ENCODE measurements at places on chromosomes 6 and 20. TPM values are rescaled to one million over a fixed set of nuclear protein-coding genes. Genes with fewer than 3 reads are reported as not detected.
A peak's percentile ranks its signal among the peaks of the same experiment; 100 is the strongest.

GRCh38 chr20:6122873-6123648 is at the start of gene FERMT1:
TSS of gene FERMT1 (minus strand) at chr20:6123030. CDS start at chr20:6119554, 3,476 bp downstream.
- DNase-seq: peak; percentile 78
- peaks cover 37% of the 10 kb centered on the region for H3K4me1 ChIP-seq
- H3K27ac ChIP-seq: peak within 1 kb of the TSS; percentile 89
- H3K27me3 ChIP-seq: peaks cover 15% of the 10 kb centered on the region
- H3K4me3 ChIP-seq: peak within 1 kb of the TSS; percentile 60

DEFB121 gene
- not detected for total RNA-seq

TTK gene
- total RNA-seq: 79.6 TPM

OR12D3 gene
- total RNA-seq: not detected

- H3K4me3 ChIP-seq: no peak overlapping the region
- H3K27ac ChIP-seq: peak overlapping the region; percentile 72
- peak; percentile 87 for DNase-seq
- H3K36me3 ChIP-seq: peaks cover 5% of the 10 kb centered on the region
- no peaks in the 10 kb centered on the region for H3K27me3 ChIP-seq
These were observed 112.1 kb downstream of the ASXL1 start for GRCh38 chr20:32470025-32470861.

CNR1 gene
- 2.6 TPM for total RNA-seq

DNA sequence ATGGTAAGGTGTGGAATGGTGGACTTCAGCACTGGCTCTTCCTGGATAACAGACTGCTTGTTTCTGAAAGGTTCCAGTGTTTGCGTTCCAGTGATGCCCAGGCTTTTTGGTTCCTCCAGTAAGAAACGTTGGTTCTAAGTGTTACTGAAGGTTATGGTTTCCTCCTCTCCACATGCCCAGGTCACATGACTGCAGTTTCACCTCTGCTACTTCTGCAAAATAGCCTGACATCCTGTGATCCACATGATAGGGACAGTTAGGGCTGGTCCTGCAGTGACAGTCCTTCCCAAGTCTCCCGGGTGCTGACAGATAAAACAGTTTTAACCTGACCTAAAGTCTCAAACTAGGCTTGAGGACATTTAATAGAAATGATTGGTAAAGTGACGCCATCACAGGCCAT is 132.2 kb upstream of the CST7 start:
- no peak overlapping the region for H3K27ac ChIP-seq
- H3K4me3 ChIP-seq: no peak overlapping the region
- DNase-seq: no peak
- H3K36me3 ChIP-seq: no peaks in the 10 kb centered on the region
- no peaks in the 10 kb centered on the region for H3K4me1 ChIP-seq

MYH7B gene
- 0.10 TPM for total RNA-seq

DNA sequence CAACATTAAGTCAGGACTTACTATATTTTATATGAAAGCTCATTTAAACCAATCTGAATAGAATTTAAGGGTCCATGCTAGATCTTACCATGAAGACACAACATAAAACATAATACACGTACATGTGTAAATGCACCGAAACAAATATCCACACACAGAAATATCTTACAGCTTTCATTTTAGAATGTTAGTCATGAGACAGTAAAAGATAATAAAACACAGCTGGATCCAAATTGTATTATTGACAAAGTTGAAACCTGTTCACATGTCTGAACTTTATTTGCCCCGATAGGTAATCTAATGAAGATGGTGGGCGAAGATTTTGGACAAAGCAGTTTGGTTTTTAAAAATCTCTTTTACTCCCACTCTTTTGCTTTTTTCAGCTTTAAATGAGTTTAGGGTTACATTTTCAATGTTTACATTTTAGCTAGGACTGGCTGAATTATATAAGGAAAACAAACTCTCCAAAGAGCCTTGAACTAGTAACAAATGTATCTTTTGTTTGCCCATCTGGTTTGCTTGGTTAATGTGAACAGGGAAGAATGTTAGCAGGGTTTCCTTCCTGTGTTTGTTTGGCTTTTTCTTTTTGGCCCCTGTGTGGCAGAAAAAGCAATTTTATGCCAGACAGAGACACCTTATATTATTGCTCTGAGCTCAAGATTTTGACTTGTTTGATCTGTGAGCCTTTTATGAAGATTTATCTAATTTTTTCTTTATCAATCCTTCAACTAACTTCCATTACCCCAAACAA is 5.1 kb upstream of the TMEM181 start:
- DNase-seq: no peak
- no peaks in the 10 kb centered on the region for H3K27me3 ChIP-seq
- peaks cover 4% of the 10 kb centered on the region for H3K4me1 ChIP-seq
- H3K4me3 ChIP-seq: no peak overlapping the region

CST5 gene
- not detected for total RNA-seq

HUS1B gene
- total RNA-seq: 7.0 TPM

TBX18 gene
- not detected for total RNA-seq

DNA sequence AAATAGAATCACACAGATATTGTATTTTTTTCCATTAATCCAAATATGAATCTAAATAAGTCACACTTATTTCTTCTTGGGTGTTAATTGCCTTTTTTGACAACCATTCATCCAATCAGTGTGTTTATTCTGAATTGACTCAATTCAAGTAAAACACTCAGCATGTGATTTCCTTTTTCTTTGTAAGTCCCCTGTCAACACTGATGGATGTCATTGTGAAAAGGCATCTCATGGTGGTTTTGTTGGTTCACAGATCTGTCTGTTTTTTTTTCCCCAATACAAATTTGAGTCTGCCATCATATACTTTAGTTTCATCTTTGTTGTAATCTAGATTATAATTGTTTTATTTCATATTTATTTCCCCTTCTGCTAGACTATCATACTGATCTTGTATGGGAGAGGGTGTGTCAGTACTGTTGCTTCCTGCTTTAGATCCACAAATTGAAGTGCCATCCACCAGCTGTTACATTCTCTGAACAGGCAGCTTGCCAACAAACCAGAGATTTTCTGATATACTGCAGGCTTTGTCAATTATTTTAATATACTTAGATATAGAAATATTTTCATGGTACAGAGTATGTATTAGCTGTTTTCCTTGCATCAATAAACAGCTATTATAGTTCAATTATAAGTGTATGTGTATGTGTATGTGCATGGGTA is 64.2 kb upstream of the FLRT3 start:
- H3K4me3 ChIP-seq: no peak overlapping the region
- H3K36me3 ChIP-seq: no peaks in the 10 kb centered on the region
- peak; percentile 12 for DNase-seq
- H3K27me3 ChIP-seq: peaks cover 23% of the 10 kb centered on the region

IPCEF1 gene
- 0.27 TPM for total RNA-seq

- H3K4me1 ChIP-seq: peaks cover 12% of the 10 kb centered on the region
- peak overlapping the region; percentile 97 for H3K27ac ChIP-seq
- H3K27me3 ChIP-seq: no peaks in the 10 kb centered on the region
- peak overlapping the region; percentile 77 for H3K4me3 ChIP-seq
- peak; percentile 98 for DNase-seq
These were observed 129.2 kb downstream of the HFE start for GRCh38 chr6:26216359-26216885.

All from GM23338 (cell line).